ENCODE measurements at places on chromosomes 11 and 22.

DNA sequence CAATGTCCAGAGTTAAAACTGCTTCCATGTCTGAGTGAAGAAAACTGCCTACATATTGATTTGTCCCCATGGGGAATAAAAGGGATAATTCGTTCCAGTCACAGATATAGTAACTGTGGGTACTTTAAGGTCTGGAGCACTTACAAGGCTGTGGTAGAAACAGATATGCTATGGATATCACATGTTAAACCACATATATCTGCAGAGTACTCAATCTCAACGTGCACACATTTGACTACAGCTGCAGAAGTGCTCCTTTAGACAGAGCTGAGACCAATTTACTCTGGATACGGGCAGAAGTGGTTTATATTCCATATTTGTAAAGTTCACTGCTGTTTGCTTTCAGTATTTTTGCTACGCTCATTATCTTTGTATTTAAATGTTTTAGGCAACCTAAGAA lies 9.7 kb upstream of the MS4A2 start:
- no peak for DNase-seq

- DNase-seq: no peak
Measured at GRCh38 chr22:44369293-44369661, 56.5 kb upstream of the SHISAL1 start.

GRCh38 chr11:2347308-2347830 lies 29.7 kb upstream of the CD81 start:
- DNase-seq: no peak

GRCh38 chr11:35126000-35126878 lies 12.7 kb upstream of the CD44 start:
- DNase-seq: no peak

GRCh38 chr11:23789200-23789853 lies 707.5 kb upstream of the LUZP2 start:
- DNase-seq: no peak

GRCh38 chr11:134333946-134334345 lies 2.2 kb downstream of the GLB1L2 start:
- no peak for DNase-seq

DNA sequence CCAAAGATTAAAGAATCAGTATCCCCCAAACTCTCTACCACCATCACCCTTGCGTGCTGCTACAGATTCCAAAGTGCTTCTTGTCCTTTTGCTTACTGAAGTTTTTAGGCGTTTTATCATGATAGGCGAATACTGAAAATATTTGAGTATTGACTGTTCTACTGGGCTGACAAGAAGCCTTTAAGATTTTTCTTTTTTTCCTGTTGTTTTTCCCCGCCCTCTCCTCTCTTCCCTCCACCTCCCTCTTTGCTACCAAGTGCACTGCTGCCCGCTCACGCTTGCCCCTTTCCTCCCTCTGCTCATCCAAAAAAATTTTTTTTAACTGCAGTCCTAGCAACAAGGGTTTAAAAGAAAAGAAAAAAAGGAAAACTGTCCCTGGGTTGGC lies 679 bp downstream of the SPCS2 start:
- DNase-seq: no peak

DNA sequence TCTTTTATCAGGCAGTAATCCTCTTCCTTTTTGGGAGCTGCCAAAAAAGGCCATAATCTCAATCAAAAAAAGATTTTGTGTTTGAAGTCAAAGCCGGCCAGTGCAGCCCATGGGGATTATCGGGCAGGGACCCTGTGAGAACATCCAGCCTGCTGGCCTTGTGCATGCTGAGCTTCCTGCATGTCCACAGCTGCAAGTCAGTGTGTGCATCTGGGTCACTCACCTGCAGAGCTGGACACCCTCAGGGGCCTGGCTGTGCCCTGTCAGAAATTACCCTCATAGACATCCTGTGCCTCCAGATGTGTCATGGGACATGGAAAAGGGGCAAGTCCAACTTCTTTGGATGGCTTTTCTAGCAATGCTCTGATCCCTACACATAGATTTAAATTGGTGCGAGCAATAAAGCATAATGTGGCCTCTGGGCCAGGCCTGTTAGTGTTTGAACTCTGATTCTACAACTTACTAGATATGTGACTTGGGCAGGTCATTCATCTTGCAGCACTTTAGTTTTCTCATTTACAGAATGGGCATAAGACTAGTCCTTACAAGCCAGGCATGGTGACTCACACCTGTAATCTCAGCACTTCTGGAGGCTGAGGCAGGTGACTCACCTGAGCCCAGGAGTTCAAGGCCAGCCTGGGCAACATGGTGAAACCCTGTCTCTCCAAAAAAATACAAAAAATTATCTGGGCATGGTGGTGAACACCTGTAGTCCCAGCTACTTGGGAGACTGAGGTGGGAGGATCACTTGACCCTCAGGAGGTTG lies 81.6 kb upstream of the LARGE1 start:
- DNase-seq: no peak

DNA sequence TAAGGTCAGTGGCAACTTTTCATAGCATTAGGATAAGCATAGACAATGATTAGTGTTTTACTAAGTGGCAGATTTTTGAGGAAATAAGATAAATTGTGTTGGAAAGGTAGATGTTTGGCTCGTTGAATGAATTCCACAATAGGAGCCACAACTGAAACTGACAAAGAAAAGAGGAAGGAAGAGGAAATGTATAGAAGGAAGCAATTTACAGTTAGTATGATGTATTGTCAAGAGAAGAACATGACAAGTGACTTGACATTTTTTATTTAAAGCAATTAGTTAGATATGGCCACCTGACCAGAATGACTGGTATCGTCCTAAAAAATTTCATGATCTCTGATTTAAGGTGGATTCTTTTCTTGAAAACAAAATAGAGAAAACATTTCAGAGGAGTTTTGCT lies 3.1 kb upstream of the RAG2 start:
- DNase-seq: no peak

GRCh38 chr11:36822829-36823228 lies 224.8 kb upstream of the RAG2 start:
- no peak for DNase-seq

DNA sequence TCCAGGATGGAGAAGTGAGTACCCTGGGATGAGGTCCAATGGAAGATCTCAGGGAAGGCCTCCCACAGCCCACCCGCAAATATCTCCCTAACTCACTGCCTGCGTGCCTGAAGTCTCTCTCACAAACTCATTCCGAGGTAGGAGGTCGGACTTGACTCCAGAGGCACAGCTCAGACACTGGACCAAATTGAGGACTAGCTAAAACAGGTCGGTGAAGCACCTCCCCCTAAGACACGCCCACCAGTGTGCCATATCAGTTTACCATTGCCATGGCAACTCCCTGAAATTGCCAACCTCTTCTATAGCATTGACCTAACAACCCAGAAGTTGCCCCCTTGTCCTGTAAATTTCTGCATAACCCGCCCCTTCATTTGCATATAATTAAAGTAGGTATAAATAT lies 17.5 kb downstream of the RPL3 start:
- DNase-seq: no peak

DNA sequence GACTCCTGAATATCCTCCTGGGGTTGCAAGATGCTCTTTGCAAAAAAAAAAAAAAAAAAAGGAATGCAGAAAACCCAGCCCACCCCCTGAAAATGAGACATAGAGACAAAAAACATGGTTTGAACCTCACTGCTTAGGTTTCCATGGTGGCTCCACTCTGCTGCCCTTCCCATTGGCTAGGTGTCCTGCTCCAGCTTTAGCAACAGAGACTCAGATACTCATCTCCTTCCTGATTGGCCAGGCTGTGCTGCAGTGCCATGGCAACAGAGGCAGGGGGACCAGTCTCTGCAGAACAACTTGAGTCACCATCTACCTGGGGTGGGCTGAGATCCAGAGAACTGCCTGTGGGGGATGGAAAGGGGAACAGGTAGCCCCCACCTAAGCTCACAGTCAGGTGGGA lies 17.4 kb upstream of the YWHAH start:
- no peak for DNase-seq

DNA sequence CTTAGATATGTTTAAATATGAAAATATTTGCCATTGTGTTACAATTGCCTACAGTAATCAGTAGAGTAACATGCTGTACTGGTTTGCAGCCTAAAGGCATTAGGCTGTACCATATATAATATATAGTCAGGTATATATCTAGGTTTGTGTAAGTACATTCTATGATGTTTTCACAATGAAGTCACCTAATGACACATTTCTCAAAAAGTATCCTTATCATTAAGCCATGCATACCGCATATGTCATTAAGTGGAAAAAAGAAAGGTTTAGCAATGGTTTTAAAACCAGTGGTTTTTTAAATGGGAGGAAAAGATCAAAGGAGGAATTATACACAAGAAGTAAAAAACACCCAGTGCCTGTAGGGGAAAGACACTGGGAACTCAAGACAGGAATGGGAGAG lies 122.7 kb downstream of the RBFOX2 start:
- no peak for DNase-seq

GRCh38 chr22:44451016-44451415 lies 47.0 kb downstream of the RTL6 start:
- no peak for DNase-seq

- DNase-seq: no peak
Measured at GRCh38 chr22:29870574-29870973, 12.4 kb upstream of the MTMR3 start.

- DNase-seq: no peak
Measured at GRCh38 chr22:44587737-44588310, 89.8 kb upstream of the RTL6 start.

GRCh38 chr22:19875061-19875530 lies 20.4 kb upstream of the GNB1L start:
- DNase-seq: no peak

DNA sequence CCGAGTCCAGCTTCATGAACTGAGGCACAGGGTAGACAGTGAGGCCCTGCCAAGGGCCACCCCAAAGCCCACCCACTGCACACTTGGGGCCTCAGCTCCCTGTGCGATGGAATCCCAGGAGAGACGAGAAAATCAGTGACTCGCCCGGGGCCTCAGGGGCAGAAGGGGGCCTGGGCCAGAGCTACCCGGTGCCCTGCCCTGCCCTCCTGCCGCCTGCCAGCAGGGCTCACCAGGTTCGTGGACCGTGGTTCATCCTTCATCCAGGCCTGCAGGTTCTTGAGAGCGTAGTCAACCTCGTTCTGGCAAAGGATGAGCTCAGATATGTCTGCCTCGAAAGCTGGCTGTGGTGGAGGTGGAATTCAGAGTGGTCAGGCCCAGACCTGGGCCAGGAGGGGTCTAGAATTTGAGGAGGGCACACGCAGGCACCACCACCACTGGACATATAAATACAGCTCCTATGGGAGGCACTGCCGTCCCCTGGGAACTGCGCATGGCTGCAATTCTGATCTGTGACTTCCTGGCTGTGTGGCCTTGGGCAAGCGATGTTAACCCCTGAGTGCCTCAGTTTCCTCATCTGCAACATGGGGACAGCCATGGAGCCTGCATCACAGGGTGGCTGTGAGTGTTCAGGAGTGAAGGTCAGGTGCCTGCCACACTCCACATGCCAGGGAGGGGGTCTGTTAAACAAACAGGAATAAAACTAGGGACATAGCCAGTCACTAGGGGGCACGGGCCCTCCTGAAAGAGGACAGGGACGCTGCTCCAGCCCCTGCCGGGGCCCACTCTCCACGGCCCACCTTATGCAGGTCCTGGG lies 7.5 kb downstream of the ALDH3B2 start:
- DNase-seq: no peak

GRCh38 chr11:76665921-76666351 lies 4.6 kb downstream of the LRRC32 start:
- no peak for DNase-seq

GRCh38 chr11:33610903-33611302 lies 89.7 kb downstream of the C11orf91 start:
- no peak for DNase-seq

GRCh38 chr22:27799015-27799826 lies 2.3 kb downstream of the MN1 start:
- no peak for DNase-seq

GRCh38 chr11:76240161-76240540 lies 33.8 kb upstream of the WNT11 start:
- no peak for DNase-seq

GRCh38 chr11:128492461-128492860 lies 94.9 kb downstream of the ETS1 start:
- no peak for DNase-seq

DNA sequence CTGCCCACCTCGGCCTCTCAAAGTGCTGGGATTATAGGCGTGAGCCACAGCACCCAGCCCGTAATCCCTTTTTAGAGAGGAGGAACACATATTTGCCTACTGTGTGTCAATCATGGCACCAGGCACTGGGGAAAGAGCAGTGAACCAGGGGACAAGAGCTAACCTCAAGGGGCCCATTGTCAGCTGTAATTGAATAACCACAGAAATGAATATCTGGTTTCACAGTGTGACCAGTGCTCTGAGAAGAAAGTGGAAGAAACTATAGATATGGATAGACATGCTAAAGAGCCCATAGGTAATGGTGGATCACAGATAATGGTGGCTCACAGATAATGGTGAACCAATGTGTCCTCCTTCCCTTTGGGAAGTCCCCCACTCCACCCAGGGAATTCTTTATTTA lies 8.6 kb upstream of the KCTD14 start:
- no peak for DNase-seq

GRCh38 chr11:72425053-72425980 lies 9.0 kb downstream of the CLPB start:
- no peak for DNase-seq

GRCh38 chr11:27315836-27316235 lies 47.2 kb downstream of the CCDC34 start:
- no peak for DNase-seq

DNA sequence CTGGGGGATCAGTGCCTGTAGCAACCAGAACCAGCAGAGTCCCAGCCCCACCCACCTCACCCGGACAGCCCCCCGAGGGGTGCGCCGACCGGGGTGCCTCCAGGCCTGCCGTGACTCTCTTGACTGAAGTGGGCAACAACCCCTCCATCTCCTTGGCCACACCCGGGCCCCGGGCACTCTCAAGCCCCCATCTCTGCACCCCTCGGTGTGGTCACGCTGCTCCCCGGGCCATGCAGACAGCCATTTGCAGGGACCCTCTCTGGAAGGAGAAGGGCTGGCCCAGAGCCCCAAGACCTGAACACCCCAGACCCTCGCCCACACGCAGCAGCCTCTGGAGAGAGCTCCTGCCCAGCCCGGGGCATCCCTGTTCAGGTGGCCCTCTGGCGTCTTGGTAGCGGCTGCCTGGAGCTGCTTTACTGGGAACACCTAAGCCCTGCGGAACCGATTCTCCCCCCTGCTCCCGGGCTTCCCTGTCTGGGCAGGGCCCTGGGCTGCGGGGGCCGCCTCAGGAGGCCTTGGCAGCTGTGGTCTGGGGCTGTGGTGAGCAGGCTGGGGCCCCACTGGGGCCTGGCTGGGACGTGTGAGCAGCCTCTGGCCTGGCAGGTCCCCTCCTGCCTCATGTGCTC lies 84.9 kb downstream of the WNT7B start:
- no peak for DNase-seq

DNA sequence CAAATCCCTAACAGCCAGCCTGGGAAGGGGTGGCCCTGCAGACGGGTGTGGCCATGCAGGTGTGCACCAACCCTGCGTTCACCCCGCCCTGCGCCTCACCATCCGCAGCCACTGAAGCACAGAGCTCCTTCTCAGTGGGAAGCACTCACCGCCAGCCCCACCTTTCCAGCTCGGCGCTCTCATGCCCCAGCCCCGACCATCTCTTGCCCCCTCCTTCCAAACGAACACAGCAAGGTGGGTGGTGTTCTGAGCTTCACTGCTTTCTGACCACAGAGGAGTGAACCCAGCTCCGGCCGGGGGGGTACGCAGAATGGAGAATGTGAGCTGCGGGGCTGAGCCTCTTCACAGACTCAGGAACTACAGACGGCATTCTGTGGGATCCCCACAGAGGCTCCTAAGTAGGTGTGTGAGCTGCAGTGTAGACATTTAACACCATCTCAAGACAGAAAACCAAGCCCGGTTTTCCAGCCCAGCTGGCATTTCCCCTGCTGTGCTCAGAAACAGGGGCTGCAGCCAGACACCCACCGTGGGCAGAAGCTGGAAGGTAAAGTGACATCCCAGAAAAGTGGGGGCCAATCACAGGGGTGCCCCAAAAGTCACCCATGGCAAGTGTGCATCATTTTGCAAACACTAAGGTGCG lies 88.4 kb upstream of the RTL6 start:
- no peak for DNase-seq
